ENCODE measurements at places on chromosomes 3 and 15. TPM values are rescaled to one million over a fixed set of nuclear protein-coding genes. Genes with fewer than 3 reads are reported as not detected.
A peak's percentile ranks its signal among the peaks of the same experiment; 100 is the strongest.

GRCh38 chr3:35602395-35602936 lies 36.9 kb upstream of the ARPP21 start:
- no peaks in the 10 kb centered on the region for H3K27me3 ChIP-seq
- no peak overlapping the region for H3K27ac ChIP-seq
- H3K4me1 ChIP-seq: no peaks in the 10 kb centered on the region
- no peak for DNase-seq

DNA sequence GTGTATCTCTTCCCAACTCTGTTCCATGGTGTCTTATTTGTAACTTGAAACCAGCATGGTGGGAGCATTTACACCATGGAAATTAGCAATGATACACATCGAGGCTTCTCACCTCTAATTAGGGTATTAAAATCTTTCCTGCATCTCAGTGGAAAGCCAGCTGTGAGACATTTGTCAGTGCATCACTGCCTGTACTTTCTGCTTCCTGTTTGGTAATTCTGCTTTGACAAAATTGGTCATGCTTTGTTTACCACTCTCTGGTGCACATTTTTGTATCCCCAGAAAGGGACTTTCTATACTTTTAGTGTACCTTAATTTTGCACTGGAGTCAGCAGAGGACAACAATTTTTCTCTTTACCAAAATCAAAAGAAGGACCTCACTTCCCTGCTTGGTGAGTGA lies 402.1 kb downstream of the PDCD6IP start:
- no peaks in the 10 kb centered on the region for H3K4me1 ChIP-seq
- H3K27ac ChIP-seq: no peak overlapping the region
- no peaks in the 10 kb centered on the region for H3K27me3 ChIP-seq
- H3K36me3 ChIP-seq: no peaks in the 10 kb centered on the region
- H3K4me3 ChIP-seq: no peak overlapping the region

GRCh38 chr3:51340013-51340829 lies 44.9 kb upstream of the MANF start:
- no peaks in the 10 kb centered on the region for H3K36me3 ChIP-seq
- H3K27ac ChIP-seq: peak overlapping the region; percentile 81
- DNase-seq: no peak
- no peaks in the 10 kb centered on the region for H3K4me1 ChIP-seq
- H3K27me3 ChIP-seq: no peaks in the 10 kb centered on the region

DNA sequence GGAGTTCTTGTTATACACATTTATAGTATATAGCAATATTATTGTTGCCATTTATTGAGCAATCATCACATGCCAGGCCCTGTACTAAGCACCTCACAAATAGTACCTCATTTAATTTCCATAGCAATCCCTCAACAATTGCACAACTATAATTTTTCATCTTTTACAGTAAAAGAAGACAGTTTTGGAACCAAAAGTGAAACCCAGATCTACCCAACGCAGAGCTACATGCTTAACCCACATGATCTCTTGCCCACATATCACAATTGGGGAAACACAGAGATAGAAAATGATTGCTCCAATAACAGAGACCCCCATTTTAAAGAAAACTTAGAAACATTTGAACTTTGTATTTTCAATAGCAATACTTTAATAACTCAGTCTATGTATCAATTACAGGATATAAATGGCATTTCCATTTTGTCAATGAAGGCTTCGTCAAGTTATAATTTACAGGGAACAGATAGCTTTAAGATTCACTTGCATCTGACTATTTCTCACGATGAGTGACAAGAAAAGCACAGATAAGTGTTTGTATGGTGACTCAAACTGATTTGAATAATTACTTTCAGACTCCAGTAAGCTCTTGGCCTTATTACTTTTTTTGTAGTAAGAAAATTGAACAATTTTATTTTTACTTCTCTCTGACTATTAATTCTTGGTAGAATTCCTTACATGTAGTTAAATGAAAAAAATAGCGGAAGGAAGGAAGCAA lies 38.7 kb upstream of the CCDC50 start:
- H3K27me3 ChIP-seq: no peaks in the 10 kb centered on the region
- no peaks in the 10 kb centered on the region for H3K4me1 ChIP-seq
- H3K27ac ChIP-seq: no peak overlapping the region
- no peak for DNase-seq

GRCh38 chr15:88628018-88628654 lies 7.0 kb downstream of the AEN start:
- no peak for DNase-seq
- no peaks in the 10 kb centered on the region for H3K27me3 ChIP-seq
- H3K4me1 ChIP-seq: peaks cover 12% of the 10 kb centered on the region
- no peaks in the 10 kb centered on the region for H3K36me3 ChIP-seq
- H3K27ac ChIP-seq: no peak overlapping the region
- H3K4me3 ChIP-seq: no peak overlapping the region

DNA sequence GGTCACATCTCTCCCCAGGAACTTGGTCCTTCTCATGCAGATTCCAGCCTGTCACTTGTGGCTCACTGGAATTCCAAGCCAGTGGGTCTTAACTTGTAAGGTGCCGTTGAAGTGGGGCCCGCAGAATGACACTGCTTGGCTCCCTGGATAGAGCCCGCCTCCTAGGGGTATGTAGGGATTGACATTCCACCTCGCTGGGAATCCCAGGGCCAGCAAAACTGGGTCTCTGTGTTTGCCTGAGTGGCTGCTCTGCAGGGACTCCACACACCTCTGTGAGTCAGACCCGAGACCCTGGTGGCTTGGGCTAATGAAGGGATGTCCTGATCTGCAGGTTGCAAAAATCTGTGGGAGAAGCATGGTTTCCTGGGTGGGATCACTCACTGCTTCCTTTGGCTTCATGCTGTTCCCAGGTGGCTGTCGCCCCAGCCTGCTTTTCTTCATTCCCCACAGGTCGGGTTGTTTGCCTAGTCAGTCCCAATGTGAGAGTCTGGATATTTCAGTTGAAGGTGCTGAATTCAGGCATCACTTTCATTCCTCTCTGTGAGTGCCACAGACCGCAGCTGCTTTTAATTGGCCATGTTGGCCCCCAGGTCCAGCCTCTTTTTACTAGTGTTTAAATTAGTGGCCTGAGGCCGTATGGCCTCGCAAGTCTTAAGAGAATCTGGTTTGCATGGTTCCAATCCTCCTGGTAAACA lies 156.0 kb upstream of the TRIM42 start:
- DNase-seq: no peak
- no peaks in the 10 kb centered on the region for H3K36me3 ChIP-seq
- H3K4me3 ChIP-seq: no peak overlapping the region
- no peak overlapping the region for H3K27ac ChIP-seq

- no peaks in the 10 kb centered on the region for H3K36me3 ChIP-seq
- H3K27ac ChIP-seq: no peak overlapping the region
- DNase-seq: no peak
Observed at GRCh38 chr3:57383838-57384237, 91.4 kb upstream of the ASB14 start.

- H3K27me3 ChIP-seq: no peaks in the 10 kb centered on the region
- H3K36me3 ChIP-seq: no peaks in the 10 kb centered on the region
- no peak overlapping the region for H3K4me3 ChIP-seq
- no peaks in the 10 kb centered on the region for H3K4me1 ChIP-seq
- no peak for DNase-seq
- no peak overlapping the region for H3K27ac ChIP-seq
Observed at GRCh38 chr15:87597346-87598052, 659.0 kb downstream of the NTRK3 start.

- no peak overlapping the region for H3K4me3 ChIP-seq
- DNase-seq: peak; percentile 8
- H3K36me3 ChIP-seq: no peaks in the 10 kb centered on the region
- no peaks in the 10 kb centered on the region for H3K27me3 ChIP-seq
- no peaks in the 10 kb centered on the region for H3K4me1 ChIP-seq
Observed at GRCh38 chr3:173044998-173045397, 96.0 kb downstream of the SPATA16 start.

DNA sequence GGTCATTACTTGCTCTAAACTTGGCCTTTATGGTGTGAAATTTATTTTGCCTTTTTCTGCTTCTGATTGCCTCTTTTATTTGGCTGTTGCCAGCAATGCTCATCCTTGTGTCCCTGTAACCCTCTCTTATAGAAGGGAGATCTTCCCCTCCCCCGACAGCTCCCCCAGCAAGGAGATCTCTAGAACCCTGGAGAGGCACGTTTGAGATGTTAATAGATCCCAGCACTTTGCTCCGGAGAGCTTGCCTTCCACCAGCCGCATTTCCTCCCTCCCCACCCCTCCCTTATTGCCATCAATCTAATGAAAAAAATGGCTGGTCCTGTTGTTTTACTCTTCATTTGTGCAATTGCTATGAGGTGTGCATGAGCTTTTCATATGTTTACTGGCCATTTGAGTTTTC lies 18.2 kb downstream of the TRIM71 start:
- H3K4me1 ChIP-seq: no peaks in the 10 kb centered on the region
- peaks cover 24% of the 10 kb centered on the region for H3K27me3 ChIP-seq
- no peak overlapping the region for H3K4me3 ChIP-seq
- no peak overlapping the region for H3K27ac ChIP-seq

DNA sequence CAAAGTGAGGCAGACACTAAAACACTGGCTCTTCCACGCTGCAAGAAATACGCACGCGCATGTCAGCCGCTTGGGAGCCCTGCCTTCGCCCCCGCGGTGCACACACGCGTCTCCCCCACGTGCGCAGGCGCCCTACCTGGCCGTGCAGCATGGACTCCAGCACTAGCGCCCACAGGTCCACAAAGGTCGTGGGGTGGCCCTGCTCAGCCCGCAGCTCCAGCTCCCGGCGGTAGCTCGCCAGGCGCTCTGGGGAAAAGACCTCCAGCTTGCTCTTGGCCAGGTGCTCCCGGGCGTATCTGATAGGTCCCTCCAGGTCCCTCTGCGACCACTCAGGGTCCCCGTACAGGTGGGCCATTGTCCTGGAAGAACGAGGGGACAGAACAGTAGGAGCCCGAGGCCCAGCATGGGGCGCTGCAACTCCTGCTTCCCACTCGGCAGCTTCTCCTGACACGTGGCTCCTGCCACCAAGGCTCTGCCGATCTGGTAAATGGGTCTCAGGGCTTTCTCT lies 14.9 kb downstream of the PLA2G4D start:
- no peaks in the 10 kb centered on the region for H3K36me3 ChIP-seq
- no peak overlapping the region for H3K4me3 ChIP-seq
- H3K27ac ChIP-seq: no peak overlapping the region
- no peak for DNase-seq
- no peaks in the 10 kb centered on the region for H3K27me3 ChIP-seq
- peaks cover 7% of the 10 kb centered on the region for H3K4me1 ChIP-seq

GRCh38 chr15:55853134-55853533 lies 110.2 kb upstream of the PRTG start:
- H3K27ac ChIP-seq: no peak overlapping the region
- H3K27me3 ChIP-seq: no peaks in the 10 kb centered on the region
- no peaks in the 10 kb centered on the region for H3K4me1 ChIP-seq
- H3K4me3 ChIP-seq: no peak overlapping the region
- H3K36me3 ChIP-seq: no peaks in the 10 kb centered on the region

DNA sequence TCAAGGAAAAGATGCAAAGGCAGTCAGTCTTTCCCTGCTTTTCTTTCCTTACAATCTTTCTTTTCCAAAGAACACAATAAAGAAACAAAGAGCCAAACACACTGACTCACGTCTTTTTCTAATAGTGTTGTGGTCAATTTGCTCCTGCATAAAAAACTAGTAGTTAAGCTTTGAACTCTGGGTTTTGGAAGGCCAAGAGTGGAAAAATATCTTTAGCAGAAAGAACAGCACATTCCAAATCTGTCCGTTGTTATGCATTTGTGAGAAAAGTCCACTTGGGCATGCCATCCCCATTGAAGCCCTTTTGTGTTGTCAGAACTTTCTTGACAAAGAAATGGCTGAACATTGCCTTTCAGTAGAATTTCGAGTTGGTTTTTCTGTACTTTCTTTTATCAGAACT lies 18.2 kb downstream of the COL8A1 start:
- peaks cover 30% of the 10 kb centered on the region for H3K4me1 ChIP-seq
- DNase-seq: no peak
- no peaks in the 10 kb centered on the region for H3K36me3 ChIP-seq
- H3K27me3 ChIP-seq: no peaks in the 10 kb centered on the region
- no peak overlapping the region for H3K4me3 ChIP-seq

DNA sequence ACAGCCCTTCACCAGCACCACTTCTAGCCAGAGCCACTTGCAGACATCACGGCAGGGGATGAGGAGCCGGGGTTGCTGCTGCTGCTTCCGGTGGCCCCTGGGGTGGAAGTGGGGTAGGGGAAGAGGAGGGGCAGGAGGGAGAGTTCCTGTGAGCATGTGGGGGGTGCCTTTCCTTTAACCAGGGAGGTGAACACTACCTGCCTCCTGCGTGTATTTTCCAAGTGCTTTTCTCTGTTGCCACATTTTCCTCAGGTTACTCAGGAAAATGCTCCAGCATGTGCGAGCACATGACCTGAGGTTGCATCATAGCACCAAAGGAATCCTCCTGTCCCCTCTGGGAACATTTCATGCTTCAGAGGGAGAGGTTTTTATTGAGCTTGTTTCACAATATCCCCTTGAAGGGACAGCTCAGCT lies 12.2 kb upstream of the SACM1L start:
- H3K4me3 ChIP-seq: no peak overlapping the region
- DNase-seq: no peak
- H3K4me1 ChIP-seq: peaks cover 39% of the 10 kb centered on the region
- H3K27me3 ChIP-seq: no peaks in the 10 kb centered on the region

DNA sequence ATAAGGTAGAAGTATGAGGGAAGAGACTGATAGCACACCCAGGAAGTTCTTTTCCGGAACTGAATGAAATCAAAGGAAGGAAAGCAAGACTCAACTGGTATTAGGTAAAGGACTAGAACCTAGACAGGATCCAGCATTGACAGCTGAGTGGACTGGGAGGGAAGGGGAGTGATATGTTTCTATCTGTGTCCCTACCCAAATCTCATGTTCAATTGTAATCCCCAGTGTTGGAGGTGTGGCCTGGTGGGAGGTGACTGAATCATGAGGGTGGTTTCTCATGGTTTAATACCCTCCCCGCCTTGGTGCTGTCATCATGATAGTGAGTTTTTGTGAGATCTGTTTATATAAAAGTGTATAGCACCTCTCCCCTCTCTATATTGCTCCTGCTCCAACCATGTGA lies 415.9 kb upstream of the KCNMB2 start:
- no peak overlapping the region for H3K27ac ChIP-seq
- no peaks in the 10 kb centered on the region for H3K36me3 ChIP-seq
- no peak overlapping the region for H3K4me3 ChIP-seq
- DNase-seq: no peak

The HIGD2B gene
- total RNA-seq: not detected

The UACA gene
- 45.2 TPM for total RNA-seq

The LOXL1 gene
- total RNA-seq: 22.3 TPM

The OSTN gene
- not detected for total RNA-seq

The CASR gene
- total RNA-seq: not detected

The MAPK6 gene
- 25.1 TPM for total RNA-seq

The CCR8 gene
- 0.29 TPM for total RNA-seq

Data from left lung (tissue), 14 donors.